ENCODE measurements at places on chromosomes 6 and 20.

DNA sequence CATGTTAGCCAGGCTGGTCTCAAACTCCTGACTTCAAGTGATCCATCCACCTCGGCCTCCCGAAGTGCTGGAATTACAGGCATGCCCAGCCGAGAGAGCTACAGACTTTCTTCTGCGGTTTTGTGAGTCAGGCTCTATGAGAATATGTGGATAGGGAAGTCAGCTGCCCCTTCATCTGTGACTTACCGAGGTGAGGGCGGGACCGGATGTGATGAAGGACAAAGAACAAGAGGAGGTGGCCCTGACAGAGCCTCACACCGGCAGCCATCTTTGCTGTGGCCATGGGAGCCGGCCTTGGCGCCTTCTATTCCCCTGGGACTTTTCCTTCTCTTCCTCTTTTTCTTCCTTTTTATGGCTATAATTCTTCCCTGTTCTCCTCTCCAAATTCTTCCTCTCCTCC, 67.0 kb downstream of the IYD start:
- DNase-seq = no peak

GRCh38 chr6:138454981-138455706, 44.1 kb downstream of the NHSL1 start:
- no peak for DNase-seq

- no peak for DNase-seq
Observed at GRCh38 chr6:120774275-120774674, 560.0 kb downstream of the TBC1D32 start.

- DNase-seq = no peak
Observed at GRCh38 chr6:7707787-7708186, 18.1 kb upstream of the BMP6 start.

DNA sequence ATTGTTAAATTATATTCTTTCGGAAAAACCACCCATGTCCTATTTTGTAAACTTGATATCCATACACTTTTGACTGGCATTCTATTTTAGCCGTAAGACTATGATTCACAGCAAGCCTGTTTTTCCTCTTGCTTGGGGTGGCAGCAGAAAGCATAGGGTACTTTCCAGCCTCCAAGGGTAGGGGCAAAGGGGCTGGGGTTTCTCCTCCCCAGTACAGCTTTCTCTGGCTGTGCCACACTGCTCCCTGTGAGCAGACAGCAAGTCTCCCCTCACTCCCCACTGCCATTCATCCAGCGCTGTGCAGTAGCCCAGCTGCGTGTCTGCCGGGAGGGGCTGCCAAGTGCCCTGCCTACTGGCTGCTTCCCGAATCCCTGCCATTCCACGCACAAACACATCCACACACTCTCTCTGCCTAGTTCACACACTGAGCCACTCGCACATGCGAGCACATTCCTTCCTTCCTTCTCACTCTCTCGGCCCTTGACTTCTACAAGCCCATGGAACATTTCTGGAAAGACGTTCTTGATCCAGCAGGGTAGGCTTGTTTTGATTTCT, 2.1 kb upstream of the ESR1 start:
- DNase-seq = no peak

- DNase-seq = no peak
Observed at GRCh38 chr6:95804847-95805541, 210.8 kb upstream of the FUT9 start.

DNA sequence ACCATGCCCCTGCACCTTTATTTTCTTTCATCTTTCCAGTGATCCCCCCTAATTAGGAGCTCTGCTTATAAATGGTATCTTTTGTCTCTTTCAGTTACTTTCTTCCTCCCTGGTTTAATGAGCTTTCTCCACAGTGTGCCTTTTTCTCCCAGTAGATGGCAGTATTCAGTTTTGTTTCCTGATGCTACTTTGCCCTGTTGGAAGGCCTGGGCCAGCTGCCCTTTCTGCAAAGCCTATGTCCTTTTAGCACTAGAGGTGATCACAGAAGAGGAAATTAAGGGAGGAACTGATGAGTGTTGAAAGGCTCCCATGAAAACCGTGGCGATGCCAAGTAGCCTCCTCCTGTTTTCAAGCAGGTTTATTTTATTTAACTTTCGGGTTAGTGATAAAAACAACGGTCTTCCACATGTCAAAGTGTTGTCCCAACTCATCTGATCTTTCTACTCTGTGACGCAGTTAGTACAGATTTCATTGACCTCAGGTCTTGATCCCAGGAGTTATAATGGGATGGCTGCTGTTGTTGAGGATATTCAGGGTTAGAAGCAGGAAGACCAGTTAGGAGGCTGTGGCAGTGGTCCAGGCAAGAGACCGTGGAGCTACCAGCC, 184.2 kb upstream of the BMP2 start:
- no peak for DNase-seq

- DNase-seq = no peak
Observed at GRCh38 chr20:17262786-17263185, 35.9 kb downstream of the PCSK2 start.

DNA sequence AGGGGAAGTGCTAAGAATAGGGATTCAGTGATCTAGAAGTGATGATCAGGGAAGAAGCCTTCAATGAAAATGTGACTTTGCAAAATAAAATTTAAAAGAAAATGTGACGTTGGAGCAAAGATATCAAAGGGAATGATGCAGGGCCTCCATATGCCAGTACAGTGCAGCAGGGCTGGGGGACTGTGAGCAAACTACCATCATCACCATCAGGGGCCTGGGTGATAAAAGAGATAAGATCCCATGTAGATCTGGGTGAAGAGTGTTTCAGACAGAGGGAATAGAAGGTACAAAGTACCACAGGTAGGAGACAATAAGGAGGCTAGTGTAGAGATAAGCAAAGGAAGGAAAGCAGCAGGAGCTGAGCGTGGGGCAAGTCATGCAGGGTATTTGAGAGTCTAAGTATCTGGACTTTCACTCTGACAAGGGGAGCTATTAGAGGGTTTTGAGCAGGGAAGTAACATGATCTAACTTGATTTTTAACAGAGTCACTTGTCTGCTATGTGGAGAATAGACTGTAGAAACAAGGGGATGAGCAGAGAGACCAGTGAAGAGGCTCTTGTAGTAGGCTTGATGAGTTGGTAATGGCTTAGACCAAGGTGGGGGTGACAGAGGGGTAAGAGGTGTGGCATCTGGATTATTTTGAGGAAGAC, 295.6 kb downstream of the ZFAND3 start:
- no peak for DNase-seq

GRCh38 chr6:117624869-117625481, 22.7 kb upstream of the GOPC start:
- no peak for DNase-seq

- DNase-seq = no peak
Observed at GRCh38 chr6:35532126-35532525, 19.4 kb upstream of the TULP1 start.

GRCh38 chr20:19212821-19213502, 520 bp downstream of the SLC24A3 start:
- no peak for DNase-seq

DNA sequence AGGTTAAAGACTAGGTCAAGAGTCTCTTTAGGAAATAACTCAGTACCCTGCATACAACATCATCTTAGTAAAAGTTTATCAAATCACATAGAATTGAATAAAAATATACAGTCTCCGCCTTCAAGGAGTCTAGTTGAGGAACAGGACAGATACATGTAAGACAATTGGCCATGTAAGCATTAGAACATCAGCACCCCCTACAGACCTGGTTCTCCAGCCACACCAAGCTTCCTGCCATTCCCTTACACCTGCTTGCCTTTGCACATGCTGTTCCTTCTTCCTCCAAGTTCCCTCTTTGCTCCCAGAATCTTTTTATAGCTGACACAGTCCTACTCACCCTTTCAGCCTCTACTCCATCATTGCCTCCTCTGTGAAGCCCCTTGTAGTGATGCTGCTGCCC, 187.8 kb upstream of the LRFN2 start:
- no peak for DNase-seq

- DNase-seq = no peak
Observed at GRCh38 chr20:10110151-10110550, 75.4 kb downstream of the ANKEF1 start.

GRCh38 chr6:150025201-150025917, at the start of gene RAET1L:
RAET1L (minus strand) TSS chr6:150025532; CDS start chr6:150025471, 61 bp downstream.
- DNase-seq = peak; percentile 49
